ENCODE measurements at places on chromosomes 3 and 15.
A peak's percentile ranks its signal among the peaks of the same experiment; 100 is the strongest.

- no peaks in the 10 kb centered on the region for H3K27me3 ChIP-seq
- DNase-seq = no peak
- no peaks in the 10 kb centered on the region for H3K36me3 ChIP-seq
- H3K4me1 ChIP-seq = peaks cover 49% of the 10 kb centered on the region
- H3K27ac ChIP-seq = no peak overlapping the region
Observed at GRCh38 chr3:97835761-97836160, 13.9 kb downstream of the CRYBG3 start.

DNA sequence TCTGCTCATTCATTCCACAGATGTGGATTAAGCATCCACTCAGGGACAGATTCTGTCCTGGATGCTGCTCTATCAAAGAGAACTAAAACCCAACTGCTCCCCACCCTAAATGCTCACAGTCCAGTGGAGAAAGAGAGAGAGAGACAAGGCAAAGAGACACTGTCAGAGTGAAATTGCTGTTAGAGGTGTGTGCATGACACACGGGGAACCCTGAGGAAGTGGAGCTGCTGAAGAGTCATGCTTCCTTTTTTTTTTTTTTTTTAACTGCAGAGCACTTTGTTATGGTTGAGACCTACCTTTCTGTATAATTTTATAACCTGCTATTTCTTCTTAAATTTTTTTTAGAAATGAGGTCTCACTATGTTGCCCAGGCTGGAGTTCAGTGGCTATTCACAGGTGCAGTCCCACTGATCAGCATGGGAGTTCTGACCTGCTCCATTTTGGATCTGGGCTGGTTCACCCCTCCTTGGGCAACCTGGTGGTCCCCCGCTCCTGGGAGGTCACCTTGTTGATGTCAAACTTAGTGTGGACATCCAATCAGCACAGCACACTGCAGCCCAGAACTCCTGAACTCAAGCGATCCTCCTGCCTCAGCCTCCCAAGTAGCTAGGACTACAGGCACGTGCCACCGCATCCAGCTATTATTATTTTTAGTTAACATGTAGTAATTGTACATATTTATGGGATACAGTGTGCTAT, 18.2 kb upstream of the PSTPIP1 start:
- no peak overlapping the region for H3K4me3 ChIP-seq
- no peaks in the 10 kb centered on the region for H3K27me3 ChIP-seq
- no peak overlapping the region for H3K27ac ChIP-seq
- H3K36me3 ChIP-seq = no peaks in the 10 kb centered on the region
- no peak for DNase-seq

GRCh38 chr3:79767905-79768267, at the start of gene ROBO1:
Gene ROBO1 (minus strand): TSS chr3:79767998.
- H3K4me1 ChIP-seq = peaks cover 14% of the 10 kb centered on the region
- no peaks in the 10 kb centered on the region for H3K36me3 ChIP-seq
- no peak within 1 kb of the TSS for H3K27ac ChIP-seq
- H3K27me3 ChIP-seq = peaks cover 60% of the 10 kb centered on the region

DNA sequence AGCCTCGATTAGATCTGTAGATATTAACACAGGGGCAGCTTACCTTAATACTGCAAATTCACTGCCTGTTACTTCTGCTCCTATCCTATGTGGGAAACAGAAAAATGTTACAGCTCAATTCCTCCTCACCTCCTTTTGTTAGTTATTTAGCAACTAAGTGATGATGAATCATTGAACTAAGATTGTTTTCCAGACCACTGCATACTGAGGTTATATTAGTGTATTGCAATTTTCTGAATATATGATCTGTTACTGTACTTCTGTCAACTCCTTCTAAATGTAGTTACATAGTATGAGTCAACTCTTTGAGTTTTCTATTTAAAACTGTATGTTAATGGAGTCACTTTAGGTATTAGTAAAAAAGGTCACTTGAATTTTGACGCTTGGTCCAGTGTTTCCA, 331.5 kb upstream of the SLCO3A1 start:
- H3K27ac ChIP-seq = no peak overlapping the region
- H3K4me3 ChIP-seq = no peak overlapping the region
- no peak for DNase-seq
- H3K27me3 ChIP-seq = no peaks in the 10 kb centered on the region
- no peaks in the 10 kb centered on the region for H3K4me1 ChIP-seq

- H3K27me3 ChIP-seq = no peaks in the 10 kb centered on the region
- H3K4me1 ChIP-seq = peaks cover 34% of the 10 kb centered on the region
- H3K36me3 ChIP-seq = peaks cover 48% of the 10 kb centered on the region
Observed at GRCh38 chr3:136152176-136152843, 43.8 kb downstream of the MSL2 start.

DNA sequence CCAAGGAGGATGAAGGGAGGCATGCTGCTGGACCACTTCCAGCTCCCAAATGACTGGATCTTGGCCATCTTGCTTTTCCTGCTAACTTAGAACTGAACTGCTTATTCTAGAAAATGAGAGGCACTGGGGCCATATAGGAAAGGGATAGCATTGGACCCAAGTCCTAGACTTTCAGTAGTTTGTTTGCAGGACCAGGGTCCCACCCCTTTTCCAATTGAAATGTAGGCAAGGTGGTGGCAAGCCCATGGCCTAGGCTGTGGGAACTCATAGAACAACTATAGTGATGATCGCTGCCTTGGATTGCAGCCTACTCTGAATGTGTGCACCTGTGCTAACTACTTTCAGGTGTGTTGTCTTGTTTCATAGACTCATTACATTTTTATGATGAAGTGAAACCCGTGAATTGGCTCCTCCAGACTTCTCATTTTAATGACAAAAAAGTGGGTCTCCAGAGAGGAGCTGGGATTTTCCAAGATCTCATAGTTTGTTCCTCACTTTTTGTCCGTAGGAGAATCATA, 50.3 kb downstream of the TGFBR2 start:
- no peak for DNase-seq
- H3K27ac ChIP-seq = peak overlapping the region; percentile 56
- no peak overlapping the region for H3K4me3 ChIP-seq
- H3K4me1 ChIP-seq = peaks cover 79% of the 10 kb centered on the region
- no peaks in the 10 kb centered on the region for H3K27me3 ChIP-seq
- no peaks in the 10 kb centered on the region for H3K36me3 ChIP-seq

DNA sequence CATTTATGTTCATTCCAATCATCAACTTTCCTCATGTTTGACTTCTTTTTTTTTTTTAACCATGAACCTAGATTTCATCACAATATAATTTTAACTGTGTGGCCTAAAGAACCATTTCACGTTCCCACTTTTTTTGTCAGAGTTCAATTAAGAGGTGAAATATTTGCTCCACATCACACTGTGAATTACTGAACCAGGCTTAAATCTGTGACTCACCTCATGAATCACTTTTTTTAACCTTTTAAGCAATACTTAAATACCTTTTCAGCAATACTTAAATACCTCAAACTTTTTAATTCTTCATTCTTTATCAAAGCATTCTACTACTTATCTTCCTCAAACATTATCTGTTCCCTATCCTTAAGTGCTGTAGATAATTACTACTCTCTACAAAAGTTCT, 137.6 kb downstream of the SI start:
- no peak overlapping the region for H3K27ac ChIP-seq
- H3K36me3 ChIP-seq = no peaks in the 10 kb centered on the region
- H3K4me3 ChIP-seq = no peak overlapping the region
- DNase-seq = no peak
- no peaks in the 10 kb centered on the region for H3K27me3 ChIP-seq

- no peak overlapping the region for H3K27ac ChIP-seq
- H3K4me1 ChIP-seq = no peaks in the 10 kb centered on the region
- no peak overlapping the region for H3K4me3 ChIP-seq
- no peaks in the 10 kb centered on the region for H3K36me3 ChIP-seq
Observed at GRCh38 chr3:188468662-188469061, 314.7 kb downstream of the LPP start.

GRCh38 chr15:25774871-25775270, 88.3 kb downstream of the ATP10A start:
- H3K4me3 ChIP-seq = no peak overlapping the region
- H3K27ac ChIP-seq = peak overlapping the region; percentile 43
- no peaks in the 10 kb centered on the region for H3K36me3 ChIP-seq
- H3K4me1 ChIP-seq = no peaks in the 10 kb centered on the region

DNA sequence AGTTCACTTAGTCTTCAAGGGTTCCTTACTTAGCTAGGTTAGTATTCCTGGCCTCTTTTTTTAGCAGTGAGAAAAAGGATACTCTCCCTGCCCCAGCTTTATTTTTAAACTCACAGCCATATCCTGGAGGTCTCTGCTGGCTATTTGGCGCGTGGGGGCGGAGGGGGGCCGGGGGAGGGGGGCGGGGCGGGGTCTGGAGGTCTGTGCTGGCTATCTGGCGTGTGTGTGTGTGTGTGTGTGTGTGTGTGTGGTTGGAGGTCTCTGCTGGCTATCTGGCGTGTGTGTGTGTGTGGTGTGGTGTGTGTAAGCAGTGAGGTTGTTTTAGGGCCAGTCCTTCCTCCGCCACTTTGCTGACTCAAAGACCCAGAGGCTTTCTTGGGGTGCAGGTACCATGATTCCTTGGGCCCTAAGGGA, 579 bp upstream of the PLAAT1 start:
- peak; percentile 12 for DNase-seq
- no peaks in the 10 kb centered on the region for H3K36me3 ChIP-seq
- H3K4me3 ChIP-seq = peak overlapping the region; percentile 52
- no peaks in the 10 kb centered on the region for H3K4me1 ChIP-seq
- H3K27ac ChIP-seq = peak overlapping the region; percentile 88
- peaks cover 27% of the 10 kb centered on the region for H3K27me3 ChIP-seq

DNA sequence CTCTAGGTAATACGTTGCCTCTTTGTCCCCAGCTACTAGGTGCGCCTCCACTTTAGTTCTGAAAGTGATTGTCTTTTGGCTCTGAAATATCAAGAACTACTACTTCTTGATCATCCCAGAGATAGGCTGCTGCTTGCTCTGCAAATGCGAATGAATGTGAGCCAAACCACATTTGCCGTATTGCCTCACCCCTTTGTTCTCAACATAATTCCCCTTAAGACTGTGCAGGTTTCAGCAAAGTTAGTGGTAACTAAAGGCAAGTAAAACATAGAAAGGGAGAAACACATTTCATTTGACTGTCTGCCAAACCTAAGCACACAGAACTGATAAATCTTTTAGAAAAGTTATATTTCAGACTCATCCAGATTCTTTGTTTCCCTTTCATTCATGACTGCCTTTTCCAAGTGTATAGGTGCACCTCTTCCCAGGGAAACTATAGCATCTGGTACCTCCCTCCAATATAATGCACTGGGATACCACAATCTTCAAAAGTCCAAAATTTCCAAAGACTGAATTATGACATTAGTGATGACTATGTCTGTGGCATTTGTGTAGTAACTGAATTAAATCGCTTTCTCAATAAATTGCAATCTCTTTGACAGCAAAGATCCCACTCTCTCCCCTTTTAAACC, 720.6 kb upstream of the CBLB start:
- DNase-seq = no peak
- H3K4me1 ChIP-seq = no peaks in the 10 kb centered on the region
- H3K4me3 ChIP-seq = no peak overlapping the region

- H3K4me3 ChIP-seq = no peak overlapping the region
- H3K27me3 ChIP-seq = peaks cover 5% of the 10 kb centered on the region
- no peaks in the 10 kb centered on the region for H3K36me3 ChIP-seq
- DNase-seq = no peak
Observed at GRCh38 chr3:168847291-168847883, 751.7 kb upstream of the GOLIM4 start.

DNA sequence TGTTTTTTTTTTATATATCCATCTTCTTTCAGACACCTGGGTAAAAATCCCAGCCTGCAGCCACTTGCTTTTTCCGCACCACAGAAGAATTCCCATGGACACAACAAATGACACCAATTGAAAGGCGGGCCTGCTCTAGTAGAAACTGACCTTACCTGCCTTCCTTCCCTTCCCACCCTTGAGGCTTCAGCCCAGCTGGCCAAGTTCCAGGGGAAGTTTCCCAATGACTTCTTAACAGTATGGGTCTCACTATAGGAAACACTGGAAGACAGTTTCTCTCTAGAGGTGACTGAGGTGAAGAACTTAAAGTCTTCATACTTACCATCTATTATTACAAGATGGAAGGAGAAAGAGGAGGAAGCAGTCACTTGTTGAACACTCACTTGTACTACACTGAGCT, 714.2 kb upstream of the NR2F2 start:
- H3K27me3 ChIP-seq = no peaks in the 10 kb centered on the region
- no peak for DNase-seq
- H3K36me3 ChIP-seq = no peaks in the 10 kb centered on the region
- peaks cover 5% of the 10 kb centered on the region for H3K4me1 ChIP-seq

DNA sequence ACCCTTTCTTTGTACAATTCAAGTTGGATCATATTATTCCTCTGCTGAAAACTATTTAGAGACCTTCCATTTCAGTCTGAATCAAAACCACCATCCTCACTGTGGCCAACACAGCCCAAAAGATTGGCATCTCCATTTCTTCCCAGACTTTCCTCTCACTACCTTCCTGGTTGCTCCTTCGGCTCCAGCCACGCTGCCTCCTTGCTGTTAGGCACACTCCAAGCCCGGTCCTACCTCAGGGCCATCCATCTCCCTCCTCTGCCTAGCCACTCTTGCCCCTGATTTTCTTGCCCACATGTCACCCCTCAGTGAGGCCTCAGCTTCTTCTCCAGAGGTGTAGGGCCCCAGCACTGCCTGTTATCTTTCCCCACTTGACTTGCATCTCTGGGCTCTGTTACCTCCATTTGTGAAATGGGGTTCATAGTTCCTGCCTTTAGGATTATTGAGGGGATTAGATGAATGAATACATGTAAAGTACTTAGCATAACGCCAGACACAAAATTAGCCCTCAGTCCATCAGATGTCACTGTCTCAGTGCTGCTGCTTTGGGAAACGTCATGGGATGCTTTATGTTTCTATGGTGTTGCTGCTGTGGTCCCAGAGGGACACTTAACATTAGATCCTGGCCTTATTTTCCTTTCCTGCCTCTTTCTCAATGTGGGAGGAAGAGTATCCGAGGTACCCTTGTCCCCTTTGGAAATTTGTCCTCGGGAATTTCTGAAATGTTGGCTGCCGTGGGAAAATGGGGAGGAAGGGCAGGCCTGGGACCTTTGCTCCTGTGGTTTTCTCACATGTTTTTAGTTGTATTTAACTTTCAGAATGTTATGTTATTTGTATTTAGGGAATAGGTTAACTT, 31.3 kb downstream of the SNRK start:
- H3K36me3 ChIP-seq = no peaks in the 10 kb centered on the region
- no peak for DNase-seq

DNA sequence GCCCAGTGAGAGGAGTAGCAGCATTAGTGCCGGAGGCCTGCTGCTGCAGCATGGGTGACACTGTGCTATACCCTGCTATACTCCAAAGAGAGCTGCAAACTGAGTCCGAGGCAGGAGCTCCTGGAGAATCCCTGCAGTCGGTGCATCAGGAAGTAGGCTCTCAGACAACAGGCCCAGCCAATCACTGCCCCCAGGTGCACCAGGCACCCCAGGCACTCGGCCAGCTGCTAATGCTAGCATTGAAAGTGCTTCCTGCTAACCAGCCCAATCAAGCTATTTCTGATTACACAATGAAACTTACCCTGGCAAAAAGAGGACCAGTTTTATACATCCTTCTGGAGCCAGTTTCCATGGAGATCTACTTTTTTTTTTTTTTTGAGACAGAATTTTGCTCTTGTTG, 45.6 kb upstream of the IREB2 start:
- H3K36me3 ChIP-seq = no peaks in the 10 kb centered on the region
- H3K27me3 ChIP-seq = peaks cover 23% of the 10 kb centered on the region
- no peak for DNase-seq
- no peak overlapping the region for H3K4me3 ChIP-seq

All from heart right ventricle (tissue), 16 donors.